EH (cell line): ENCODE measurements at places on chromosomes 6 and 20.

DNA sequence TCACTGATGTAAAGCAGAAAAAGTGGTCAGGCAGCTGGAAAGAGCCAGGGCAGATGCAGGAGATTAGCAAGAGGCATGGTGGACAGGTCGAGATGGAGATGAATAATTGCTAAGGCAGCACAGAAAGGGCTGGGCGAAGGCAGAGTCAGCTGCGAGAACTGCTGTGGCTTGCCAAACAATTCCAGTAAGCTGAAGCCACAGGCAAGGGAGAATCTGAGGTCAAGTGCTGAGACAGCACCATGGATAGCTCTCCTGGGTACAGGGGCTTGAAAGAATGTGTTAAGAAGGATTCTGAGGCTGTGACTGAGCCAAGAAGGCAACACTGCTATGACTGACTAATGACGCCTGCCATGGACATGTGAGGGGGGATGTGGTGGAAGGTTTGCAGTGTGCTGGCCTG is 220.8 kb upstream of the FOXA2 start:
- DNase-seq = peak; percentile 92

DNA sequence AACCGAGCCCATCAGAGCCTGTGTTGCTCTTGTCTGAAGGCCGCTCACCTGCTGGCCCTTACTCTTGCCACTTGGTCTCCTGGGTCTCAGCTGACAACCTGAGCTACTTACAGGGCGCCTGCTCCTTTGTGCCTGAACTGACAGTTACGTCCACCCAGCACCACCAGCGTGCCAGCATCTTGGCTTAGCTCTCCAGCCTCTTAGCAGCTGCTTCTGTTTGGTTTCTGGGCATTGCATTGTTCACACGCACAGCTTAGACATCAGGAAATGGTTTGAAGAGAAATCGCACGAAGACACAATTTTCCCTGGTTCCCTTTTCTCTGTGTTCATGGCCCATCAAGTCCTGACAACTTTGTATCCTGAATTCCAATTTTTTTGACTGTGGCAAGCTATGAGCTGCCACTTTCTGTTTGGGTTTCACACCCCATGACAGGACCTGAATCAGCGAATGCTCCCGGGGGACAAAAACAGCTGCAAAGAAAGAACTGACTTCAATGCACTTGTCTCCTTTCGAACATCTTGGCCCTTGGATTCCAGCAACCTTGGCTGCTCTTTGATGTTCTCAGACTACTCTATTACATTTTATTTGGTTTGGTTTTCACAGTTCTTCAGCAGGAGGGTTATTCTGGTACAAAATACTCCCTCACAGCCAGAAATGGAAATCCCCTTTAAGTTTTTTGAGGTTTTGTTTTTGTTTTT is 45.2 kb upstream of the LY86 start:
- DNase-seq = peak; percentile 6

DNA sequence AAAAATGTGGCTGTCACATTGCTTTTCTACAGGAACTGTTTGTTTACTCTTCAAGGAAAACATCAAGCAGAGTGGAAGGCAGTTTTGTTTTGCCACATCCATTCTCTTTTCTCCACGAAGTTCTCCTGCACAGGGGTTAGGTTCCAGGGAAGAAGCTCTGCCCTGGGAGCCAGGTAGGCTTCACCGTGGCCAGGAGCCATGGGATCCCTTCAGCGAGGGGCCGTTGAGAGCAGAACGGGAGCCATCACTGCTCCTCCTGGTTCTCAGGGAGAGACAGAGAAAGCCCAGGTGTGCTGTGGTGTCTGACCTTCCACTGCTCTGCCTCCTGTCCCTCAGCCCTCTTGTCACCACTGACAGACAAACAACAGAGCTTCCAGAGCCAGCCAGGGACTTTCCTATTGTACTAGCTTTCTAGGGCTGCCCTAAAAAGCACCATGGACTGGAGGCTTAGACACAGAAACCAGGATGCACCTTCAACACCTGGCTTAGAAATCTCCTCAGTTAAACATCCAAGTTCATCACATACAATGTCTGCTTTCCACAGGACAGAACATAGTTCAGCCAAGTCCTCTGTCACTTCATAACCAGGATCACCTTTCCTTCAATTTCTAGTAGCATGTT is 75.6 kb upstream of the SLC22A23 start:
- DNase-seq = no peak

GRCh38 chr6:43492673-43493072 is 15.3 kb downstream of the TJAP1 start:
- peak; percentile 50 for DNase-seq

- no peak for DNase-seq
These were observed 101.9 kb downstream of the GPR63 start for GRCh38 chr6:96735332-96735731.

DNA sequence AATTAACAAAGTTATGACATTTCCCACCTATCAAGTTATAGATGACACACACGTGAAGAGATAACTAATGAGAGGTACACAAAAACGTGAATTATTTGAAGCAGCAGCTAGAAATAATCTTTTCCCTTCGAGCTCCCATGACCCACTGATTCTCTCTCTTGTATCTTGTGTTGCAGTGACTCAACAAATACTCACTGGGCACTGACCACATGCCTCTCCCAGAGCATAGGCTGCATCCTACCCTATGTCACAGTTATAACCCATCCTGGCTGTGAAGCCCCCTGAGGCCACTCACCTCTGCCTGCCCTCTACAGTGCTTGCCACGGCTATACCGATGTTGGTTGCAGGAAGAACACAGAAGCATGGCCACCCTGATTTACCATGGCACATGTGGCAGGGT is 91.8 kb downstream of the INSM1 start:
- no peak for DNase-seq

DNA sequence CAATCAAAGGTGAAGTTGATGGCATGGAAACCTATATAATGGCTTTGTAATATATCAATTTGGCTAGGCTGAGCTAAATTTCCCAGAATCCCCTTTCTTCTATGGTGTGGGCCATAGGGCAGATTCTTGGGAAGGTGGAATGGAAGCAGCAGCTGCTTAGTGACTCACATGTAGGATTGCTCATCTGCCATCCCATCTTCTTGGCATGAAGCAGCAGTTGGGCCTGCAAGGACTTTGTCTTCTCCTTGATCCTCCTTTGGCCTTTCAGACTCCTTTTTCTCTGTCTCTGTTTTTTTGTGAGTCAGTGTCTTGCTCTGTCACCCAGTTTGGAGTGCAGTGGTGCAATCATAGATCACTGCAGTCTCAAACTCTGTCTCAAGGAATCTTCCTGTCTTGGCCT is 52.6 kb upstream of the CEP162 start:
- peak; percentile 70 for DNase-seq
